HuH-7 (cell line): ENCODE measurements at places on chromosomes 7 and 10.
A peak's percentile ranks its signal among the peaks of the same experiment; 100 is the strongest.

DNA sequence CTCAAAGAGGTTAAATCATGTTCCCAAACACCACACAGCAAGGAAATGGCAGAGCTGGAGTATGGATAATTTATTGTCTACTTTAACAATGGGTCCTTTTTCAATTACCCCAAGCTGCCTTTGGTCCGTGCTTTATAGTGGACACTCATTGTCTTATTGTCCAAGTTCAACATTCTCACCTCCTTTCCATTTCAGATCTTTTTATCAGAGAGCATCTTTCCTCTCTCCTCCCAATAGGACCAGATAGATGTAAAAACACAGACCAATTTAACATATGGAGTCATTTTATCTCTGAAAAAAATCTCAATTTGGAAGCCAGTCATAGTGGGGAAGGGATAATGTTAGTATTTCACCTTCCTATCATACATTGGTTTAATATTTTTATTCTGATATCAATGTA, 83.5 kb upstream of the WAC start:
- no peak for DNase-seq

DNA sequence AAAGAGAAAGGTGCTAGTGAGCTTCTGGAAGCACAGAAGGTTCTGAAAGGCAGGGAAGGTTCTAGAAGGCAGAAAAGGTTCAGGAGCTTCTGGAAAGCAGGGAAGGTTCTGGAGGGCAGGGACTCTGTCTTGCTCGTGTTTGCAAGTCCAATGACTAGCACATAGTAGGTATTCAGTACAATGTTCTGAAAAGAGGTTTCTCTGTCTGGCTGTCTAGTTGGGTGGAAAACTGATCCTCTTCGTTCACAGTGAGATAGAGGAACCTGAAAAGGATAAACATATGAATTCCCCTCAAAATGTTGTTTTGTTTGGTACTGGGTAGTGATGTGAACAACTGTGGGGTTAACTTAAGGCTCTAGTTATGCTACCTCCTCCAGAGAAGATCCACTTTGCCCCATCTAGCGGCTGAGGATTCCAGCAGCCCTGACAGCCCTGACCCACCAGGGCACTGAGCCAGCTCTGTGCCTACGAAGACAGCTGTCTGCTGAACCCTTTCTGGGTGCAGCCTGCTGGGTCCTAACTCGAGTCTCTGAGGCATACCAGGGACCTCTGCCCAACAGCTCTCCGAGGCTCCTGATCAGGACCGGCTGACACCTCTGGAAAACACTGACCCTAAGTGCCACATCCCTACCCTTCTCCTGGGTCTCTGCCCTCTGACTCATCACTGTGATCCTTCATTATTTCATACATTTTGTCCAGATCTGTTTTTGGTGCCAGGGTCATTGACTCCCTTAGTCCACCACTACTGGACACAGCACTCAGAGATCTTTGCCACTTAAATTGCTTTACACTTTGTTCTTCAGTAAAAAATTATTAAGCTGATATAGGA, 15.4 kb downstream of the PTPRN2 start:
- peak; percentile 48 for DNase-seq

DNA sequence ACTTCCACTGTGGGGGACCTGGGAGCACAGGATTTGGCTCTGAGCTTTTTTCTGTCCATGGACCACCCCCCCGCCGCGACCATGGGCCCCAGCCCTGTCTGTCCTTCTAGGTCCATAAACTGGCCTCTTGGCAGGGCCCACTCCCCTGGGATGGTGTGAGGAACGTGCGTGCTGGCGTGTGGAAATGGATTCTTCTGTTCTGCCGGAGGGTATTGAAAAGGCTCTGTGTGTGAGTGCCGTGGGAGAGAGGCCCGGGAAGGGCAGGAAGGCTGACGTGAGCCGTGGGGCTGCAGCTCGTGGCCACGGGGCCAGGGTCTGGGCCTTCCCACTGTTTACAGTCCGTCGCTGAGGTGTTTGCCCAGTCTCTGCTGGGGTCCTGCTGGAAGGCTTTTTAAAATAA, 123.7 kb downstream of the GRK5 start:
- no peak for DNase-seq

GRCh38 chr10:110357871-110358270, 53.2 kb upstream of the SMNDC1 start:
- DNase-seq: no peak

- DNase-seq: no peak
These were observed 25.6 kb upstream of the MTPN start for GRCh38 chr7:136002802-136003201.

- no peak for DNase-seq
These were observed 59.1 kb upstream of the PPIF start for GRCh38 chr10:79287973-79288723.

DNA sequence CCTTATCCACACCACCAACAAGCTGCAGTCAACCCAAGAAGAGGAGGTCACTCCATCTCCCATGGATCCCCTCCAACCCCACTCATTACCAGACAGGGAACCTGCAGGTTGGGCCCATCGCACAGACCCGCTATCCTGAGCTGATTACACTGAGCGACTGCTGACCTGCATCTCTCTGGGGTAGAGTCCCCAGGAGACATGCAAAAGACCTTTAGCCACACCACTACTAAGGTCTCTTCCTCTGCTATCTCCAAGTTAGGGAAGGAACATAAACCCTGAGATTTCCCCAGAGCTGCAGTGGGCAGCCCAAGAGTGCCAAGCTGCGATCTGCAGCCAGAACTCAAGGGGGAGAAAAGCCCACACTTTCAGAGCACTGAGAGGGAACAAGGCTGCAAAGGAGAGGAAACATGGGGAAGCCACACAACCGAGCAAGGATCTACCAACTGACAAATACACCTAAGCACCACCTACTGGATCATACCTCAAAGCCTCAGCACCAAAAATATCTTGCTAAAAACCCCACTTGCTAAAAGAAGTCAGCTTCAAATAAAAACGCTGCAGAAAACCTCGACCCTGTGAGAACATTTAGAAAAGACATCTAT, 298.2 kb downstream of the SORCS1 start:
- no peak for DNase-seq

DNA sequence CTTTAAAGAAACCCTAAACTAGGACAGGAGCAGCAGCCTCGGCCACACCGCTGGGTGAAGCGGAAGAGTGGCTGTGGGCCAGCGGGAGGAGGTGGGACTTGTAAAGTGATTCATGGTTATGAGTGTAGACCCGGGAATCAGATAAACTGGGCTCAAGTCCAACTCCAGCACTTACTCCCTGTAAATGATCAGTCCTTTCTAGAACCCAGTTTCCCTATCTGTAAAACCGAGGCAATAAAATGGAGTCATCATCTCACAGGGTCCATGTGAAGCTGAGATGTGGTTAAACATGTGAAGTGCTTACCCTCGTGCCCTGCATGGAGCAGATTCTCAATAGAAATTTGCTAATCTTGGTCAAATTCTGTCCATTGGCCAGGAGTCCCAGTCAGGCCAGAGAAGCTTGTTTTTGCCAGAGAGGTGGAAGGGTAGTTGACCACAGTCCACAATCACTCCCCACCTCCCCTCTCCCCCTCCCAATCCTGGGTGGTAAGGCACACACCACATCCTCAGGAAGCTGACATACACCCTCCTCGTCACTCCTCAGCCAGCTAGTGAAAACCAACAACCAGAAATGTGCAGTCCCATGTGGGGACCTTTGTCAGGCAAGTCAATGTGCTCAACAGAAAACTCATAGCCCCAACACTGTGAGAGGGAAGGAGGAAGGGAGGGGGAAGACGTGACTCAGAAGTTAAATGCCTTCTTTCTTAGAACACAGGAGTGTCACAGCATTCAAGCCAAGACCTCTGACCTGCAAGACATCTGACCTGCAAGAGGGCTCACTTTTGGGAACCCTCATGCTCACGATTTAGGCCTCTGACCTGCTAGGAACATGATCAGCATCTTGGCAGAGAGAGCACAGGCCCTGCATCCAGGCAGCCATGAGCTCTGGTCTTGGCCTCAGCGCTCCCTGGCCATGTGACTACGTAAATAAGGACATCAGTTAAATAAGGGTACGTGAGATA, 145.1 kb downstream of the PLXNA4 start:
- no peak for DNase-seq
